Suppressor macrophage (primary cell): ENCODE measurements at places on chromosomes 5 and 9.

GRCh38 chr5:179376701-179377420 lies 31.6 kb upstream of the ADAMTS2 start:
- DNase-seq, result no peak

GRCh38 chr9:131650254-131650653 lies 89.6 kb downstream of the RAPGEF1 start:
- DNase-seq, result peak; percentile 90

- no peak for DNase-seq
Measured at GRCh38 chr5:151619812-151620460, 28.8 kb upstream of the FAT2 start.

- DNase-seq, result no peak
Measured at GRCh38 chr5:84589926-84590325, 205.2 kb upstream of the EDIL3 start.

DNA sequence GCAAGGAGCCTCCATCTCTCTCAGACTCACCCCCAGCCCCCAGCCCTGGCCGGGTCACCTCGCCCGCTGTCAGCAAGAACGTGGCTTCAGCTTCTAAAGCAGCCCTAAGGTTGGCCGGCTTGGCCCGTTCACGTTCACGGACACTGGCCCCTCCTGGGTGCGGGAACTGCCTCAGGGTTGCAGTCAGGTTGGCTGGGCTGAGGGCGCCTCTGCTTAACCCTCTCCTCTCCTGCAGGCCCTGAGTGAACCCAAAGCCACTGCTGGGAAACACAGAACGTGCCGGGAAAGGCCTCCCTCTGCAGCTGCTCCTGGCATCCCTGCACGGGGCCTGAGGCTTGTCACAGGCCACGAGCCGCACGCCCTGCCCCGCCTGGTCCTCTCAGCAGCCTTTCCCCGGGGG lies 40.1 kb upstream of the UBAC1 start:
- DNase-seq, result no peak

- DNase-seq, result no peak
Measured at GRCh38 chr5:149118463-149118862, 22.8 kb upstream of the ABLIM3 start.

DNA sequence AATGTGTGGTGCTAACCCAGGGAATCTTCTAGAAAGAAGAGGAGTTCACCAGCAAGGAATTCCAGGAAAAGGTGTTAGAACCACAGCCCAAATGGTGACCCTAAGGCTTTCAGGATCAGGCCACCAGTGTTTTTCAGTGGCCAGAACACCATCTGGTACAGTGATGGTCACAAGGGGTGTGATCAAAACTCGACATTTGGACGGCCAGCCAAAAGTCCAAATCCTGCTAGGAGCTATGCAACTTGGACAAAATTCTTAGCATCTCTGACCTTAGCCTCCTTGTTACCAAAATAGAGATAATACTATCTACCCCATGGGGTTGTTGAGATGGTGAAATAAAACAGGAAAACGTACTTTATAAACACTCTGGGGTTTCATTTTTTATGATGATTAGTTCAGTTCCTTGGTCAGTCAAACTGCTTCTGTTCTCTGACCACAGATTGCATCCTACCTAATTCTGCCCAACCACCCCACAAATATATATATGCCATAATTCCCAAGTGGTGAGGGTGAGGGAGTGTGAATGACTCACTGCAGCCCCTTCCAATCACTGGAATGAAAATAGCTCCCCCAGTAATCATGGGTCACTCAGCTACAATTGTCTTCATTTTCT lies 210.3 kb downstream of the CDK5RAP2 start:
- DNase-seq, result no peak

GRCh38 chr9:133945977-133946753 lies 46.0 kb downstream of the VAV2 start:
- DNase-seq, result no peak
